Immature natural killer cell (primary cell): ENCODE measurements at places on chromosomes 11 and 22.

DNA sequence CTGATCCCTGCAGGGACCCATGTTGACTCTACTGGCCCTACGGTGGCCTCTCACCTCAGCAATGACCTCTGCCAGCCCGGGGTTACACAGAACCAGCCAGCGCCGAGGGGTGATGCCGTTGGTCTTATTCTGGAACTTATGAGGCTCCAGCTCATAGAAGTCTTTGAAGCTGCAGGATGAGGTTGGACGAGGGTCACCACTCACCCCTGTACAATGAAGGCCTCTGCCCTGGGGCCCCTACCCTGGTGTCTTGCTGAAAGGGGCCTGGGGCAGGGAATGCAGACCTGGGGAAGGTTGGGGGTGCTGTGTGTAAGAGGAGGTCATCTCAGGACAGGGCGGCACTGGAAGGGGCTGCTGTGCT, 6.8 kb downstream of the PYGM start:
- no peak for DNase-seq

DNA sequence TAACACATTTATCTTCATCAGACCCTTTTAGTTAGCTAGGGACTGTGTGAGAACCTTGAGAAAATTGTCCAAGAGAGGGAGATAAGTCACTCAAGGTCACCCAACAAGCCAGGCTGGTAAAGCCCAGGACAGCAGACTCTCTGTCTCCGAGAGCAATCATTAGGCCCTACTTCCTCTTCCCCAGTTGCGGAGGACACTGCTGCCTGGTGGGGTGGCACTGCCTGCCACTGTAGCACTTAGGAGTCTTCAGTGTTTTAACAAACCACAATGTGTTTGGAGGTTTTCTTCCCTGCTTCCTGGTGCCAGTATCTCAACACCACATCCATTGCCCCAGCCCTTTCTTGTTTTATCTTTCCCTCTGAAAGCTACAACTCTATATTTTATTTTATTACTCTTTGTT, 132.1 kb upstream of the LDLRAD3 start:
- DNase-seq = no peak

DNA sequence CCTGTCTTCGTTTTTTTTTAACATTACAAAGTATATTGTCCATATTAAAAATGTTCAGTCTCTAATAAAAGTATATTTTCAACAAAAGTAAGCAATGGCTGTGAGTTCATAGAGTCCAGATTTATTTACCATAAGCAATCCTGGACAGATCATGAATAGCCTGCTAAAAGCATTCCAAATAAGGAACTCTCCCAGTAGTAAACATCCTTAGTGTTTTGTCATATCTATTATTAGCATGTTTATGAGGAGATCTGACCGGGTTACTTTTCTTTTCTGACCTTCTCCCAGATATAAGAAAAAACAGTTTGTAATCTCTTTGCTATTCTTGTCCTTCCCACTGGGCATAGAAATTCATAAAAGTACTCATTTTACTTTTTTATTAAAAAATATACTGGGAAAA, 403.9 kb upstream of the ANO3 start:
- DNase-seq = no peak

DNA sequence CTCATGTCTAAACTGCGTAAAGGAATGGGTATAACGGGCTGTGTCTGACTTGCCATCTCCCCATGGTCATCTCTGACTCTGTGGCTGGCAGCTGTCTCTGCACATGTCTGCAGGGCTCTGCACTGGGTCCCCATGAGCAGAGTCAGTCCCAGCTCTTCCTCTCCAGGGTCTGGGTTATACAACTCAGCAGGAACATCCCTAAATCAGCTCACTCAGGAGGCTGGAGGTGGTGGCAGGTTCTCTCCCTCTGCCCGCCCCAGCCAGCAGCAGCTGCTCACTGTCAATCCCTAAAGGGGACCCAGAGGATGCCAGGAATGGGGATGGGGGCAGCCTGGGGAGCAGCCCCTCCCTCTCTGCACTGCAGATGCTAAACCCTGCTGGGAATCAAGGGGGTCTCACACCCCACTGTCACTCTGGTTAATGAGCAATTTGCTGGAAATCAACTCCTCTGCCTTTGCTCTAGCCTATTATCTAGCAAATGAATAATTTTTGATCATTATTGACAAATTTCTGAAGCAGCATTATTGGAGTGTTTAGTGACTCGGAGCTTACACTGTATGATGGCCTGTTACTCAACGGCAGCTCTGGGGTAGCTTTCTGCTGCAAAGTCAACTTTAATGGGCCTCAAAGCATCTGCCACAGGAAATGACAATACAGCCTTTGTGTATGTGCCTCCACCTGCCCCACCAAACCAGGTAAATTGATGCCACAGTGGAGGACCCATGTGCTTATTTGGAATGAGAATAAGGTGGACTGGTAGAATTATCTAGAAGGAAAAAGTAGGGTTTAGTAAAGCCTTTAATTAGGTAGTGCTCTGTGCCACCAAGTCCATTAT, 55.7 kb upstream of the SHANK2 start:
- no peak for DNase-seq

DNA sequence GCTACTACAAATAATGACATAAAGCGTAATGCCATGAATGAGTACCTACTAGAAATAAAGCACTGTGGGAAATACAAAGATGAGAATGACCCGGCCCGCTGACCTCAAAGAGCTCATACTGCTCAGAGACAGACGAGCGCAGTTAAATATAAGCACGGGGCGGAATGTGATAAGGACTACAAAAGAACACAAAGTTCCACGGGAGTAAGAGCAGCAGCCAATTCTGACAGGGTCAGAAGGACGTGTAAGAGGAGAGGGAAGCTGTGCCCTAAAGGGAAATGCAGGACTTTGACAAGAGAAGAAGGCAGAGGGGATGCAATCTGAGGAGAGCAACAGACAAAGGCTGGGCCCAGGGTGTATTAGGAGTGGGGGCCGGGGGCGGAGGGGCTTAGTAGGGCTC, 314.6 kb downstream of the LARGE1 start:
- DNase-seq = no peak

DNA sequence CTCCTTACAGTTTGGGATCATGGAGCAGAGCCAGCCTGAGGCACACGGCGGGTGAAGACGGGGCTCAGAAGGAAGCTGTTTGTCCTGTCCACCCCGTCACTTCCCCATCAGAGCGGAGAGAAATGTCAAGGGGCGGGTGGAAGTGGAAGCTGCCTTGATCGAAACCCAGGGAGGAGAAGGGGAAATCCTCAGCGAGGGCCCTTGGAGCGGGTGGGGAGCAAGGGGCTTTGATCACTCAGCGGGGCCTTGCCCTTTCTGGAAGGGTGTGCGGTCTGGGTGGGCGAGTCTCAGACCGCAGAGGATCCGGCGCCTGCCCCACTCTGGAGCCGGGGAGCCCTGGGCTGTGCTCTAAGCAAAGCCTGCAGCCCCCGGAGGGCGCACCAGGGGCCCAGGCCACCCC, 320.4 kb downstream of the NTM start:
- DNase-seq = no peak

- no peak for DNase-seq
Measured at GRCh38 chr11:63814383-63814736, 1.1 kb downstream of the SPINDOC start.
